ENCODE measurements at places on chromosomes 3 and 15.
A peak's percentile ranks its signal among the peaks of the same experiment; 100 is the strongest.

DNA sequence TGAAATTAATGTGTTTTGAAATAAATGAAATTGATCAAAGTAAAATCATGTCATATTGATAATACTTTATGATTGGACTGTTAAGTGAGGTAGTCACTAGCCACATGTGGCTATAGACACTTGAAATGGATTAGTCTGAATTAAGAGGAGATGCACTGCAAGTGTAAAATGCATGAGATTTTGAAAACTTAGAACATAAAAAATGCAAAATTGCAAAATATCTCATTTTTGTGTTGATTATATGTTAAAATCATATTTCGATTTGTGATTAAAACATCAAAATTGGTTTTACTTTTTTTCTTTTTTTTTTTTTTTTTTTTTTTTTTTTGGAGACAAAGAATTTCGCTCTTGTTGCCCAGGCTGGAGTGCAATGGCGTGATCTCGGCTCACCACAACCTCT lies 23.2 kb downstream of the CAPN7 start:
- DNase-seq: no peak

GRCh38 chr3:10553591-10554235 lies 48.3 kb upstream of the ATP2B2 start:
- DNase-seq: no peak

- no peak for DNase-seq
Observed at GRCh38 chr3:117047951-117048705, 338.5 kb downstream of the TUSC7 start.

- no peak for DNase-seq
Observed at GRCh38 chr3:9139366-9139765, 110.1 kb downstream of the SRGAP3 start.

- DNase-seq: no peak
Observed at GRCh38 chr3:62214850-62215249, 158.5 kb downstream of the FEZF2 start.

DNA sequence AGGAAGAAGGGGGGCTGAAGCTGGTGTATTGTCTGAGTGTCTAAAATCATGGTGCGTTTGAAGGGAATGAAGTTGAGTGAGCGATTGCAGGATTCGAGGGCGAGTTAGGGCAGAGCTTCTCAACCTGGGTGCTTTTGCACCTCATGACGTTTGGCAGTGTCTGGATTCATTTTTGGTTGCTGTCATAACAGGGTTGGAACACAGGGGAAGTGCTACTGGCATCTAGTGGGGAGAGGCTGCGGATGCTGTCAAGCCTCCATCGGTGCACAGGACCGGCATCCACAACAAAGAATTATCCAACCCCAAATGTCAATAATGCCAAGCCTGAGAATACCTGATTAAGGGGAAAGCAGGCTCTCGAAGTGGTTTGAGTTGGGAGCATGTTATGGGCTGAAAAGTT lies 120.0 kb downstream of the SLCO3A1 start:
- DNase-seq: no peak

GRCh38 chr3:108271626-108272025 lies 24.7 kb upstream of the HHLA2 start:
- no peak for DNase-seq

GRCh38 chr3:14649466-14649865 lies 2.1 kb upstream of the CCDC174 start:
- no peak for DNase-seq

GRCh38 chr3:8931342-8931741 lies 31.9 kb downstream of the RAD18 start:
- no peak for DNase-seq

DNA sequence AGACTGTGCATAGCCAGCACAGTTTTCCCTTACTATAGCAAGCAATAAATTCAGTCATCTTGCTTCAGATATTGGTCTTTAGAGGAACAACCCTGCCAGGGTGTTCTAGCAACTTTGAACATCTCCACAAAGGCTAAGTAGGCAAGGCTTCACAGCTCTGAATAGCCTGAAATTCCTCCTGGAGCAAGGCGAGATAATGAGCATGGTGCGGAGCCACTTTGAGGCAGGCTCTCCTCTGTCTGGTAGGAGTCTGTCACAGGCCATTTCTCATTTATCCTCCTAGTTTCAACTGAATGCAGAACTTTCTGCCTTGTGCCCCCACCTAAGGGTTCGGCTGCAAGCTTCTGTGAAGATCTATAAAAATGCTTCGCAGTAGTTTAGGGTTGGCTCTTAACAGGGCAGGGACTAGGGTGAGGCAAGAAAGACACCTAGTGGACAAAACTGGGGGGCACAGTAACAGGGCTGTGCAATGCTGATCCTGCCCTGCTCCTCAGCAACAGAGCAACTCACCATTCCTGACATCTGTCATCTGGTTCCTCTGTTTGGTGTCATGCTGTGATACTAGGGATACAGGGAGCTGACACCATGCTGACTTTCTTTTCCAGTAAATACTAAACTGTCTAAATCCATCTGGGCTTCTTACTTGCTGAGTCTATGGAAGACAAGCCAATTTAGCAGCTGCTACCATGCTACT lies 16.6 kb upstream of the EHHADH start:
- no peak for DNase-seq

- no peak for DNase-seq
Observed at GRCh38 chr15:52417957-52418356, 110.7 kb downstream of the MYO5A start.

- no peak for DNase-seq
Observed at GRCh38 chr3:142987080-142987700, 14.2 kb upstream of the U2SURP start.

GRCh38 chr15:90839187-90840071 lies 29.0 kb upstream of the FURIN start:
- DNase-seq: no peak

GRCh38 chr3:112018712-112019111 lies 15.8 kb upstream of the TMPRSS7 start:
- no peak for DNase-seq

GRCh38 chr3:16011376-16011775 lies 163.1 kb upstream of the GALNT15 start:
- DNase-seq: no peak

DNA sequence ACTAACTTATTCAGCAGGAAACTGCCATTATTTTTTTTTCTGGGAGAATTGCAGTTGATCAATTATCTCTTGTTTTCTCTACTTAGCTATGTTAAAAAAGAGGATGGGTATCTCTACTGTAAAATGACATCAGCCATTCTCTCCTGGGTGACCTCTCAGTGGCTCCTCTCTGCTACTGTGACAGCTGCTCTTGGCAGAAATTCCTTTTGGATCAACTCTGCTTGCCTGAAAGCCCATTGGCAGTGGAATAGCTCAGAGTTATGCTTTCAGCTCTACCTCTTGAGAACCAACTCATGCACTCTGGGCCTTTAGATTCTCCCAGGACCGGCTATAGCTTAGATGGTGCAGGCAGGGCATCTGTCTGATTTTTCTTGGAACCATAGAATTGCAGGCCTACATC lies 99.9 kb upstream of the GAP43 start:
- DNase-seq: no peak

DNA sequence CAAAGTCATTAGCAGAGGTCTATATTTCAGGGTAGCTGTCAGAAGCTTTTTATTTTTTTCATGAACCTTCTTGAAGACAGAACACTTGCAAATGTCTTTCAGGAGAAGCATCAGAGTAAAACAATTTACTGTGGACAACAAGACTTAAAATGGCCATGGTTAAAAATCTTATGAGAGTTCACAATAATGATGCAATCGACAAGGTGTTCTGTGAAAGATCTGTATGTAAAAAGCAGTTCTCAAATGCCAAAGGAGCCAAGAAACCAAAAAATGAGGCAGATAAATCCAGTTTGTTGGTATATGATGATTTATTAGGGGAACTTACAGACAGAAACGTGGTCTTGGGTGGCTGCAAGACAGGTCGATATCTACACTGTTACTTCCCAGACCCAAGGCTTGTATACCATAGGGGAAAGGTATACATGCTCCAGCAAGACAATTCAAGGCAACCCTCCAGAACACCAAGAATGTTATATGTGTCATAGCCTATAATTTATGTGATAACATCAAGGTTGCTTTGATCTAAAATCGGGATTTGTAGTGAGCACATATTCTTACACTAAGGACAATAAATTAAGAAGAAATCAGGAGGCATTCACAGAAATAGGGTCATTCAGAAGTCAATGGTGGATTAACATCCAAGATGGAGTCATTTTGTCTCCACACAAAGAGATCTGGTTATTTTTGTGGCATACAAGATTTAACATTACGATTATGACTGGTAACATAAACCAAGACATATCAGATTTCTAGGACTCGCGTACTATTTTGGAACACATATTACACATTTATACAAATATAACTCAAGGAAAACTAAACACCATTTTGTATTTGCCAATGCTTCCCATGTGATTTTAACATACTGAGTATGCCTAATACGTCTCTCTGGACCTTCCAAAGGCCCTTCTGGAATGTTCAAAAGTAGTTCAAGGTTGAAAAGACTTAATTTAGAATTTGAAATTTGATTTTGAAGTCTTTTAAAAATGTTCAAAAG lies 316.4 kb downstream of the THSD4 start:
- DNase-seq: no peak

DNA sequence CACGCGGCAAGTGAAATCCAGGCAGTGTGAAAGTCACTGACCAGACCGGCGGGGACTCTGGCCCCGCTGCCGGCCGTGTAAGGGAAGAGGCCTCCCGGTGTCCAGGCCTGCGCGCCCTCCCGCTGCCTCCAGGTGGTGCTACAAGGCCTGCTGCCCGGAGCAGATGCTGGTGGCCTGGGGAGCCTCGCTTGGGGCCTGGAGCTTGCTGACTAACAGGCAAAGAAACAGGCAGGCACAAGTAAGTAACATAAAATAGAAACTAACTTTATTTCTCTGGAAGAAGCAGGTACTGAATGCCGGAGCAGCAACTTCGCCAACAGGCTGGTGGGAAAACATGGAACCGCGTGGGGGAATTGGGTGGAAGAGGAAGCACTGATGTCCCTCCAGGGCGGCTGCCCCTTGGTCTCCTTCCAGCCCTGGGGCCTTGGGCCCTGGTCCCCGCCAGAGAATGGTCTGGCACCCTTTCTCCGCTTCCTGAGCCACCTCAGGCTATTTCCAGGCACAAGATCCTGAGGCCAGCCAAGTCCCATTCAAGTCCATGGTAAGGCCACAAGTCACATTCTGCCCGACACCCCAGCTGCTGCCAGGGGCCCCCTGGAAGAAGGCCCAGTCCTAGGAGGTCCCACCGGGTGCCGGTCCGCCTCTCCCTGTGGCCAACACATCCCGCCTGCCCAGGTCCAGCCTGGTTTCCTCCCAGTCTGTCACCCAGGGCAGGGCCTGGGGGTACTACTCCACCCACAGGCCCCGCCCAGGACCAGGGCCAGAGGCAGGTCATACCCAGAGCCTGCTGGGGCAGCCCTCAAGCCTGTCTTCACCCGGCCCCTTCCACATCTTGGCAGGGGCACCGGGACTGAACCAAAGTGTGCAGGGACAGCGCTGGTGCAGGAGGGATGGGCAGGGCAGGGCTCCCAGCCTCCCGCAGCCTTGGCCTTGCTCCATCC lies 45.0 kb downstream of the TNK2 start:
- peak; percentile 34 for DNase-seq

- no peak for DNase-seq
Observed at GRCh38 chr3:152209776-152210175, 59.0 kb upstream of the MBNL1 start.

GRCh38 chr3:60047426-60048200 lies 997.8 kb upstream of the CFAP20DC start:
- DNase-seq: no peak

DNA sequence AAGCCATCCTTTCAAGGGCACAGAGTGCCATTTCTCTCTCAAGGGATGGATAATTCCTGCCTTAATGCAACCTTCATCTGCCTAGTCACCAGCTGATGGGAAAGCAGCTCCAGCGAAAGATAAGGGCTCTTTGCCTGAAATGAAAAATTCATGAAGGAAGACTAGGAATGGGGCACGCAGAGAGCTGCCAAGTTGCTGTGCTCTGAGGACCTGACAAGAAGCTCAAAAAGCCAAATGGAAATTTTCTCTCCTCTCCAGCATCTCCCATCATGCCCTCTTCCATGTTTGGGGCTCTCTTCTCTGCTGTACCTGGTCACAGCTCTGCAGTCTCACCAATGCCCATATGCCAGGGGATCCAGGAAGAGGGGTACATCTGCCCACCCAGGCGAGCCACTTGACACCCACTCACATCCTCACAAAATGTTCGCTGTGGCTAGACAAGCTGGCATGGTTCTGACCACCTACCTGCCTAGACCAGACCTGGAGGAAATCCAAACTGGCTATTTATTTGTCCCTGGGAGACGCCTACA lies 29.3 kb upstream of the ABHD2 start:
- DNase-seq: no peak

DNA sequence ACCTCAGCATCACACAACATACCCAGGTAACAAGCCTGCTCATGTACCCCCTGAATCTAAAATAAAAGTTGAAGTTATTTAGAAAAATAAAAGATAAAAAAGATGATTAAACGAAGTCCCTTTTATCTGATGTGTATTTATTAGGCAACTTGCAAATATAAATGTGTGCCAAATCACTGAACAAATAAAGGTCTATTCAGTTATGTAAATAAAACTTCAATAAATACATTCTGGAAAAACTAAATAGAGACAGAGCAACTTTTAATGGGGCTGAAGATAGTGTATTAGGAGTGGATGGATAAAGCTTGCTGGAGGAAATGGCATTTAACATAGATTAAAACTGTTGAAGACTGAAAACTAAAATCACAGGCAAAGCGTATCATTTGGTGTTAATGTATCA lies 678.0 kb upstream of the GRM7 start:
- no peak for DNase-seq

DNA sequence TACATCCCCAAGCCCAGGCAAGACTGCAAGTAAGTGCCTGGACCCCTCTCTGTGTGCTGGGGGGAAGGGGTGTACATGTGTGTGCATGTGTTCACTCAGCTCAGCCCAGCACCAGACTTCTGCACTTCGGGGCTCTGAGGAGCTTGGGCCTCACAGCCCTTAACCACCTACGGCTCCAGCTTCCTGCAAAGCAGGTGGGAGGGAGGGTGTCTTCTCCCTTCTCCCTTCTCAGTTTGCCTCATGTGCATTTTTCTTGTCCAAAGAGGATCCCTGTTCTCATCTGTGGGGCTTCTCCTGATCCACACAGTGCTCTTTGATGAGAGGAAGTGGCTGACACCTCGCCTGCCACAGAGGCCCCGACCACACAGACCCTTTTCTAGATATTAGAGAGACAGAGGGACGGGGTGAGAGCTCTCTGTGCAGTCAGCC lies 69.3 kb downstream of the MESD start:
- no peak for DNase-seq

- DNase-seq: no peak
Observed at GRCh38 chr3:33159981-33160380, 46.2 kb downstream of the CRTAP start.

DNA sequence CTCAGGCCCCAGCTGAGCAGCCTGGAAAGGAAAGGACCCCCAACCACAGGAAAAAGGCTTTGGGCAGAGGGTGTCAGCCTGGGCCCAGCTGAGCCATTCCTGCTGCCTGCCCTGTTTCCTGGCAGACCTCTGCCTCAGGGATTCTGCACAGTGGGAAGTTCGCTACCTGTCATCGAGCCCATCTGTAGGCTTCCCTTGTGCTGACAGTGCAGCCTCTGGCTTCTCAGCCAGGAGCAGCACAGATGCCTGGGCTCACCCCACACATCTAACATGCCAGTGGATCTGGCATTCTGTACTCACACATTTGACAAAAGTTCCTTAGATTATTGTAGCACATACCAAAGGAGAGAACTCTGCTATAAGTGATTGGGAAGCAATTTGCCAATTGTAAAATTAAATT lies 202.2 kb downstream of the SSR3 start:
- DNase-seq: no peak

- DNase-seq: no peak
Observed at GRCh38 chr3:194756791-194757325, 71.2 kb downstream of the FAM43A start.

Measured in CD8-positive, alpha-beta memory T cell (primary cell).